A549 (cell line): ENCODE measurements at places on chromosomes 1 and 21.

GRCh38 chr1:100353988-100354387 lies 1.7 kb downstream of the CDC14A start:
- DNase-seq: peak; percentile 11

DNA sequence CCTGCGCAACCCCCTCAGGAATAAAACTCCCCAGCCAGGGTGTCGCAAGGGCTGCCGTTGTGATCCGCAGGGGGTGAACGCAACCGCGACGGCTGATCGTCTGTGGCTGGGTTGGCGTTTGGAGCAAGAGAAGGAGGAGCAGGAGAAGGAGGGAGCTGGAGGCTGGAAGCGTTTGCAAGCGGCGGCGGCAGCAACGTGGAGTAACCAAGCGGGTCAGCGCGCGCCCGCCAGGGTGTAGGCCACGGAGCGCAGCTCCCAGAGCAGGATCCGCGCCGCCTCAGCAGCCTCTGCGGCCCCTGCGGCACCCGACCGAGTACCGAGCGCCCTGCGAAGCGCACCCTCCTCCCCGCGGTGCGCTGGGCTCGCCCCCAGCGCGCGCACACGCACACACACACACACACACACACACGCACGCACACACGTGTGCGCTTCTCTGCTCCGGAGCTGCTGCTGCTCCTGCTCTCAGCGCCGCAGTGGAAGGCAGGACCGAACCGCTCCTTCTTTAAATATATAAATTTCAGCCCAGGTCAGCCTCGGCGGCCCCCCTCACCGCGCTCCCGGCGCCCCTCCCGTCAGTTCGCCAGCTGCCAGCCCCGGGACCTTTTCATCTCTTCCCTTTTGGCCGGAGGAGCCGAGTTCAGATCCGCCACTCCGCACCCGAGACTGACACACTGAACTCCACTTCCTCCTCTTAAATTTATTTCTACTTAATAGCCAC lies 696 bp downstream of the TGFB2 start:
- peak; percentile 83 for DNase-seq

DNA sequence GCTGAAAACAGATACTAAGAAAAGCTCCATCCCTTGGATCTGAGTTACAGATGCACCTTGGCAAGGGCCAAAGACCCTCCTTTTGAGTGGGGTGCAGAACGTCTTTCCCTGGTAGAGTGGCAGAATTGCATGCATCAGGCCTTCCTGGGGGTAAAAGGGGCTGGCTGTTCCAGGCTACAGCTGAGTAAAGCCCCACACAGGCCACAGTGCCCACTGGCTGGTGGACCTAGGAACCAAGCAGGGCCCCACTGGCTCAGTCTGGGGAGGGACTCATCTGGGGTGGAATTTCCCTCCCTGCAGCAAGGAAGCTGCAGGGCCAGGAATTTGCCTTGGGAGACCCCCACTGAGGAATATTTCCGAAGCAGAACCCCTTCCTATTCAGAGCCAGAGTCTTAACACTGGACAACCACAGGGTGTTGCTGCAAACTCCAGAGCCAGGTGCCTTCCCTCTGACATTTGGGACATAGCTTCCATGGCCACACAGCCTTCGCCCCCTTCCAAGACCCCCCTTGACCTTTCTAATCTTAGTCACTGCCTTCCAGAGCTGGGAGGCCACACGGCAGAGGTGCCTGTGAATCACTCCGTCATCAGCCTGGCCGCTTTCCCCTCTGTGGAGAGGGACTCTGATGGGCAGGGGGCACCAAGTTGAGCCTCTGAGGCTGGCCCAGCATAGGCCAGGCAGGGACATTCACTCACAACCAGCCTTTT lies 52.5 kb downstream of the LACTBL1 start:
- no peak for DNase-seq

DNA sequence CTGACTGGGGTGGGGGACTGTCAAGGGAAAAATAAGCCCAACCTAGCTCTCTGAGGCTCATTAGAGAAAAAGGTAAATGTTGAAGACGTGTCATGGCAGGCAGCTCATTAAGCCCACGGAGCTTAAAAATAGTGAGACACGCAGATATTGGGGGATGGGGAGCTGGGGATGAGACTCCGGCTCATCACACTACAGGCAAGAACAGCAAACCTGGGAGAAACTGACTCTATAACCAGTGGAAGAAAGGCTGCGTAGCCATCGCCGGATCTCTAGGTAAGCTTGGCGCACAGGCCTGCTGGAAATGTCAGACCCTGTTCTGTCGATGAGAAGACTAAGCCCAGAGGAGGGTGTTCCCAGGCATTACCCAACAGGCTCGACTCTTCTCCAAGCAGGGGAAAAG lies 78.0 kb downstream of the SYT2 start:
- DNase-seq: no peak

DNA sequence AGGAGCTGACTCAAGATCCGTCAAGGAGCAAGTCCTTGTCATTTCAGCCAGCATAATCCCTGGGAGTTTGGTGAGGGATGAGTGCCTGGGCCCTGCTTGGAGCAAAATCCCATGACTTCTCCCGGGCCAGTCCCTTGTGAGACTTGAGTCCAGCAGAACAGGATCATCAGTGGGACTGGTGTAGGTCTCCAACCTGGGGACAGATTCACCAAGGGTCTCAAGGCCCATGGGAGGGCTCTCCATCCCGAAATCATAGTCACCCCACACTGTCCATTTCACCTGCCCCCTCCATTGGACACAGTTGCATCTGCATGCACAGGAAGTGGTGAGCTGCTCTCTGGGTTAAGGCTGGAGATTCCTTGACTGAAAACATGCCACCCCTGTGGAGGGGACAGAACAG lies 178.2 kb downstream of the FOXD2 start:
- DNase-seq: no peak

DNA sequence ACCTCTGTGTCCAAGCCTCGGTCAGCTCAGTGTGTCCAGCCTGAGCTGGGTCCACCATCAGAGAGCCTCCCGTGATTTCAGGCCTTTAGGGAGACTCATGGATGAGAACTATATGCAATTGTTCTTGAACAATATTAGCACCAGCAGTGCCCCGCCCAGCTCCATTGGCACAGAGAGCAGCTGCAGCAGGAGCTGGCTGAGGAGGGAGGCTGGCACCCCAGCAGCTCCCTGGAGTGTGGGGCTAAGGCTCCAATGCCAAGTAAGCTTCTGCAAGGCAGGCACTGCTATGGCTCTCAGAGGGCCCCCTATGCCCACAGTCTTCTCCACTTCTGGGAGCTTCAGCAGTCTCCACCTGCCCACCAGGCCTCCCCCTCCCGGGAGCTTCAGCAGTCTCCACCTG lies 593.3 kb downstream of the MATN1 start:
- no peak for DNase-seq

DNA sequence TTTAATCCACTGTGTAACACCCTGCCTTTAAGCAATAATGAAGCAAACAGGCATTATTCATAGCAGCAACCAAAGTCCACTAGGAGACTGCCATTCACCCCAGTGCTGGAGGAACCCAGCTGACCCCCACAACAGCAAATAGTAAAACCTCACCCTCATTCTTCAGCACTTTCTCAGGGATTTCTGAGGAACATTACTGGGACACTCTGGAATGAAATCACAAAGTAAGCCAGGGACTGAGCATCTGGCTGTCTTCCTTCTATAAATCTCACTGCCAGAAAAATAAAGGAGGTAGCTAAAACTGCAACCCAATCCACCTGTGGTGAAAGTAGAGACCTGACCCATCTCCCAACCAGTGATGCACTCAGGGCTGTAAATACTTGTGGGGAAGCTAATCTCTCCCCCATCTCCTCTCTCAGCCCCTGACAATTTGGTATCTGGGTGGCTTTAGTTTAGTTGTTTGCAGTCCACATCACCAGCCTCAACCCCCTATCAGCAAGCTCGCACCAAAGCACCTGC lies 47.1 kb downstream of the COL6A1 start:
- DNase-seq: no peak

DNA sequence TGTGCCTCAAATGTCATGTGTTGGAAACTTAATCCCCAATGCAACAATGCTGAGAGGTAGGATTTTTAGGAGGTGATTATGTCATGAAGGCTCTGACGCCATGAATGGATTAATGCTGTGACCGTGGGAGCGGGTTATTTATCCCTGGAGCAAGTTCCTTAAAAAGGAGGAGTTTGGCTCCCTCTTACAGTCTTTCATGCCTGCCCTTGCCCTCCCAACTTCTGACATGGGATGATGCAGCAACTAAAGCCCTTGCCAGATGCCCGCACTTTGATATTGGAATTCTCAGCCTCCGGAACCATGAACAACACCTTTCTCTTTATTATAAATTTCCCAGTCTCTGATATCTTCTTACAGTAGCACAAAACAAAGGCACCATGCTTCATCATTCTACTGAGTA lies 685.3 kb upstream of the CHRM3 start:
- DNase-seq: peak; percentile 1

DNA sequence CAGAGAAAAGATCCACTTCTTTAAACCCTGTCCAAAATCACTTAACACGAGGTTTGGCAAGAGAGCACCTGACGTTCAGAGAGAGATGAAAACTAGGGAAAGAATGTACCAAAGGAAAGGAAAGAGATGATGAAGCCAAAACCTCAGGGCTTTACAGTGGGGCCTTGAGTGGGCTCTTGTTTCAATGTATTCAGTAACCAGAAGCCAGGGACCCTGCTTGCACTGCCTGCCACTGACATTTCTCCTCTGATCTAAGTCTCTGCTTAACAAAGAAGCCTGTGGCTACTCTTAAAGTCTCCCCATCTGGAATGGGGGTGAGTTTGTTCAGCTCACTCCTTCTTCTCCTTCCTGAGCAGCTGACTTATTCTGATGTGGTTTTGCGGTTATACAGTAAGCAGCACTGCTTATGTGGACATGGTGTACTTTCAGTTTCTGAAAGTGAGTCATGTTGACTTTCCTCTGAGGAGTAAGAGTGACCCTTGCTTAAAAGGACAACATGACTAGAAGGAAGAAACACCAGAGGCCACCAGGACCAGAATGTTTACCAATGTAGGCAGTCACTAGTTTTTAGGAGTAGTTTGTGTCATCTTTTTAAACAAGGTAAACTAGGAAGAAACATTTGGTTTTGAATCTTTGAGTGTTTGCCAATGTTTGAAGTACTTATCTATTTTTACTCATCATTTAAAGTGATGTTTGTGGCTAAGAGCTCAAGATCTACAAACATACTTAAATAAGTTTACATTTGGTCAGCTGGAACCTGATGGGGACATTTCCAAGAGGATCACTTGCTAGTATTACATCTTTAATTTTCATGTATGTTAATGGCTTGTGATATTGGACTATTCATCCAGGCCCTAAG lies 87.4 kb downstream of the FASLG start:
- DNase-seq: peak; percentile 51

- DNase-seq: no peak
Measured at GRCh38 chr1:209240351-209240750, 343.2 kb upstream of the CAMK1G start.

GRCh38 chr21:45542667-45543370 lies 579 bp upstream of the SLC19A1 start:
- no peak for DNase-seq

- DNase-seq: peak; percentile 93
Measured at GRCh38 chr1:27568300-27569087, 35.5 kb downstream of the AHDC1 start.

- no peak for DNase-seq
Measured at GRCh38 chr21:16978309-16978895, 534.4 kb upstream of the CXADR start.

GRCh38 chr1:87743256-87743655 lies 414.6 kb downstream of the LMO4 start:
- DNase-seq: no peak

DNA sequence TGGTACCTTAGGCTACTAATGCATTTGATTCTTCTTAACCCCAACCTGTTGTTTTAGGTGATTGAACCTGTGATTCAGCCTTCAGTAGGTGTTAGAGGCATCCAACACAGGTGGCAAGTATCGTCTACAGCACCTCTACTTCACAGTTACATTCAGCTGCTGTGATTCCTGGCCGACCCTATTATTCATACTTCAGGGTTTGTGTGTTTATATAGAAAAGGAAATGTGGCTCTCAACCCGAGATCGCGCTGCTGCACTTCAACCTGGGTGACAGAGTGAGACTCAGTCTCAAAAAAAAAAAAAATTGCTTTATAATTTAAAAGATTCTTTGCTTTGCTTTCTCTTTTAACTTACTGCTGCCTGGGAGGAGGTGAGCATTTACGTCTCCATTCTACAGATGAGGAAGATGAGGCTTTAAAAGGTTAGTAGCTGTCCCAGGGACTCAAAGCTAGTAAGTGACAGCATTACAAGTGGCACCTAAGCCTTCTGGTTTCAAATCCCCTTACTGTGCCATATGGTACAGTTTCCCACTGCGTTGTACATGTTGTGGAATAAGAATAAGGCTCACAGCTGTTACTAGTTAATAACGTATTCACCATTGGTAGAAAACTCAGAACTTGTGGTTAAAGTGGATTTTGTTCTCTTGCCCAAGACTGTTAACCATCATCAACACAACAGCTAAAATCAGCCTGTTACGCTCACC lies 9.9 kb upstream of the GPR25 start:
- DNase-seq: no peak
